ENCODE measurements at places on chromosomes 2 and 18.

DNA sequence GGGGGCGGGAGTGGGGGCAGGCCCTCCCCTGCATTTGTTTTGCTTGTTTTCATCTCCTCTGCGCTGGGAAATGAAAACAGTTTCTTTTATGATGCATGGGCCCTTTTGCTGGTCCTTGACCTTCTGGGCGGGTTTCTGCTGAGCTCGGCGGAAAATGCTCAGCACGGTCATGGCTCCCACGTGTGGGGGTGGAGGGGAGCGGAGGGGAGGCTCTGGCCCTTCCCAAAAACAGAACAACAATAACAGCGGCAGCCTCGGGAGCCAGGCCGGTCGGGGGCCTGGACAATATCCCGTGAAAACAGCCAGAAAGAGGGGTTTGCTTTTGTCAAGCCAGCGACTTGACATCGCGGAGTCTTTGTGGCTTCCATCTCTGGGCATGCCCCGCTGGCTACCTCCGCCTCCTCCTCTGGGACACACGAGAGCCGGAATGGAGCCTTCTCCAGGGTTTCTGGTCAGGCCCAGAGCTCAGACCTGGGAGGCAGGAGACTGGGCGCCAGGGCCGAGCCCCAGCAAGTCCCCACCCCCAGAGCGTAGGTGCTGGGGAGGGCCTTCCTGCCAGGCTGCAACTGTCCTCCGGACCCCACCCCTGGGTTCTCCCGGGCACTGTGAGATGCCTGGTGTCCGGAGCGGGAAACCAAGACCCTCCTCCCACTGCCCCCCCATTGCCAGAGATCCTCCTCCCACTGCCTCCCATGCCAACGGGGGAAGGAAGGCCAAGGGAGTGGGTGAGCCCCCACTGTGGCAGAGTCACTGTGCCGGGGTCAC lies 35.9 kb upstream of the SNED1 start:
- no peak for DNase-seq

- DNase-seq = no peak
These were observed 55.1 kb upstream of the IL1RL1 start for GRCh38 chr2:102256276-102256675.

DNA sequence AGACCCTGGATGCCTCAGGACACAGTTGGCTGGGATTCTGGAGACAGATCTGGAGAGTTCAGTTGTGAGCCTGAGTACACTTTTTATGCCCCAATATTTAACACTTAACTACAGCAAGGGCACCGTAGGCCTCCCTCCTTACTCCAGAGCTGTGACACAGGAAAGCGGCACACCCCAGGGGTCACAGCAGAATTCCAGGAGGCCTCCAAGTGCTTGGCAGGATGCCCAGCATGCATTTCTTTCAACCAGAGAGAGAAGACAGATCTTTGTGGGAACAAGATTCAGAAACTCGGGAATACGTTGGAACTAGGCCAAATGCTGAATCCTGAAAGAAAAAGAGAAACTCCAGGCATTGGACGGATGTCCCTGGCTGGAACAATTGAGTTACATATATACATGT lies 199.2 kb upstream of the NT5C1B start:
- no peak for DNase-seq

DNA sequence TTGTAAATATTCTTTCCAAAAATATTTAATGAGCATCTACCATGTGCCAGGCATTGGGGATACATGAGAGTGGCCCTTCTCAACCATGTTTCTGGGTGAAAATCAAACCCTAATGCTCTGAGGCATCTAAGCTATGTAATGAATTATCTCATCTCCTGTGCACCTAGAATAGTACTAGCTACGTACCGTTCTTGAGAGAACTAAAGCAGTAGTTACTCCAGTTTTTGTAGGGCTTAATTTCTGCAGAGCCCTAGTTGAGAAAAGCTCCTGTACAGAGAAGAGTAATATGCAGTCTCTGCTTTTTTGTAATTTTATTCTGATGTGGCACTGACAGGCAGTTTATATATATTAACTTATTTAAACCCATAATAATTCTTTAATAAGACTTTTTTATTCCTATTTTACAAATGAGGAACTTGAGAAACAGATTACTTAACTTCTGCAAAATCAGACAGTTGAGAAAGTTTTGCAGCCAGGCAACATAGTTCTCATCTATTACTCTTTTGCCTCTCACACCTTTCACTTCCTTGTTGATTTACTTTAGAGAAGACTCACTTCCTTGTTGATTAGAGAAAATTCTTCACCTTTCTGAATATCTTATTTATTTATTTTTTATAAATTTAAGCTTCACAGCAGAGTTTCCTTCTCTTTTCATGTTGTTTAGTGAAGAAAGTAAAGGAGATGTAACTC lies 3.1 kb downstream of the SPOPL start:
- no peak for DNase-seq

DNA sequence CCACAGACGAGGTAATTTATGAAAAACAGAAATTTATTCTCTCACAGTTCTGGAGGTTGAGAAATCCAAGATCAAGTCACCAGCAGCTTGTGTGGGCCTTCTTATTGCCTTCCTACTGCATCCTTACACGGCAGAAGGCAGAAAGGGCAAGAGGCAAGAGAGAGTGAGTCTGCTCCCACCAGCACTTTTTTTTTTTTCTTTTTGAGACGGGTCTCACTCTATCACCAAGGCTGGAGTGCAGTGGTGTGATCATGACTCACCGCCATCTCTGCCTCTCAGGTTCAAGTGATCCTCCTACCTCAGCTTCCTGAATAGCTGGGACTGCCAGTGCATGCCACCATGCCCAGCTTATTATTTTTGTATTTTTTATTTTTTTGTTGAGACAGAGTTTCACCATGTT lies 78.5 kb upstream of the HK2 start:
- DNase-seq = no peak

- no peak for DNase-seq
These were observed 15.4 kb downstream of the ZBTB7C start for GRCh38 chr18:48393776-48394175.

GRCh38 chr2:159427048-159427447 lies 140.5 kb upstream of the WDSUB1 start:
- no peak for DNase-seq

GRCh38 chr2:29697181-29697580 lies 224.2 kb downstream of the ALK start:
- DNase-seq = no peak

GRCh38 chr2:201639205-201639604 lies 4.1 kb downstream of the TMEM237 start:
- DNase-seq = no peak

- DNase-seq = no peak
These were observed 1109.2 kb downstream of the LRP1B start for GRCh38 chr2:141021611-141022010.

DNA sequence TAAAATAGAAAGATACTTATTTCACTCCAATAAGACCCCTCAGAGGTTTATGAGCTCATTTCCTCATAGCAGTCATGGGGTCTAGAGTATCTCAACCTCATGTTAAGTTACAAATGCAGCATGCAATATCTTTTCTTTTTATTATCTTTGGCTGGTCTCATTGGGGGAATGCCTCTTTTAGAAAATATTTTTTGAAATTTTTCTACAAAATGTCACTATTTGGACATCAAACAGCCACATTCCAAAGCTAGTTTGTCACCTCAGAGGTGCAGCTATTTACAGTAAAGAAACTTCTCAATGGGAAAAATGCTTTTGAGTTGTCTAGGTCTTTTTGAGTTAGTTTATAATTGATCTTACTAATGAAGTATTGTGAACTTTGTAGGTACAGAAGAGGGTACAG lies 370.7 kb upstream of the LRATD1 start:
- DNase-seq = no peak

- DNase-seq = no peak
These were observed 24.6 kb downstream of the PRKRA start for GRCh38 chr2:178426388-178426787.

GRCh38 chr2:172434821-172435605 lies 7.6 kb downstream of the ITGA6 start:
- DNase-seq = no peak

DNA sequence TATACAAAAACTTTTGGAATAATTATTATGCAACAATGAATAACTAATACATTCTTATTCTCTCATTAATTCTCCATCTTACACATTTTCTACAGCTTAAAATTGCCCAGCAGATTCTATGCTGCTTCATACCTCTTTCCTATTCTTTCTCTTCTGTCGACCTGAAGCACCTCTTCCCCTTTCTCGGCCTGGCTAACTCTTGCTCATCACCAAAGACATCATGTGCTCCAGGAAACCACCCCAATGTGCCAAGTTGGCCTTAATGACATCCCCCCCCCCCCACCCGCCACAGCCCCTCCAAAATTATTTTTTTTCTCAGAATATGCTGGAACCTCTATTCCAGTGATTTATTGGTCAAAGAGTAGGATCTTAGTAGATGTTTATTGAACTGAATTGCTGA lies 43.6 kb downstream of the ZNF521 start:
- DNase-seq = no peak

DNA sequence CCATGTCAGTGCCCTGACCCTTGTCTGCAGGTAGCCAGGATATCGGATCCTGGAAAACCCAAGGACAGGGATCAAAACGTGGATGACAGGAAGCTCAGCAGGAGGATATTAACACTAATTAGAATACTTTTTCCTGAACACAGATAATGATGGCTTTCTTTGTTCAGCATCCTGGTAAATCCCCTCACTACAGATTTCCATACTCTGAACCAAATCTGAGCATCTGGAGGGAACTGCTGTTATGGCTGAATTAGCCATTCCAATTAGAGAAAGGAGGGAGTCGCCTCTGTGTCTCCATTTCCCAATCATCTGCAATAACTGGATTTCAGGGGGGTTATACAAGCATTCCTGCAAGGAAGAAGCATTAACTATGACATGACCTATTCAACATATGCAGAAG lies 24.4 kb downstream of the CXCR4 start:
- no peak for DNase-seq

- DNase-seq = no peak
These were observed 108.5 kb downstream of the VAPA start for GRCh38 chr18:10022365-10022764.

DNA sequence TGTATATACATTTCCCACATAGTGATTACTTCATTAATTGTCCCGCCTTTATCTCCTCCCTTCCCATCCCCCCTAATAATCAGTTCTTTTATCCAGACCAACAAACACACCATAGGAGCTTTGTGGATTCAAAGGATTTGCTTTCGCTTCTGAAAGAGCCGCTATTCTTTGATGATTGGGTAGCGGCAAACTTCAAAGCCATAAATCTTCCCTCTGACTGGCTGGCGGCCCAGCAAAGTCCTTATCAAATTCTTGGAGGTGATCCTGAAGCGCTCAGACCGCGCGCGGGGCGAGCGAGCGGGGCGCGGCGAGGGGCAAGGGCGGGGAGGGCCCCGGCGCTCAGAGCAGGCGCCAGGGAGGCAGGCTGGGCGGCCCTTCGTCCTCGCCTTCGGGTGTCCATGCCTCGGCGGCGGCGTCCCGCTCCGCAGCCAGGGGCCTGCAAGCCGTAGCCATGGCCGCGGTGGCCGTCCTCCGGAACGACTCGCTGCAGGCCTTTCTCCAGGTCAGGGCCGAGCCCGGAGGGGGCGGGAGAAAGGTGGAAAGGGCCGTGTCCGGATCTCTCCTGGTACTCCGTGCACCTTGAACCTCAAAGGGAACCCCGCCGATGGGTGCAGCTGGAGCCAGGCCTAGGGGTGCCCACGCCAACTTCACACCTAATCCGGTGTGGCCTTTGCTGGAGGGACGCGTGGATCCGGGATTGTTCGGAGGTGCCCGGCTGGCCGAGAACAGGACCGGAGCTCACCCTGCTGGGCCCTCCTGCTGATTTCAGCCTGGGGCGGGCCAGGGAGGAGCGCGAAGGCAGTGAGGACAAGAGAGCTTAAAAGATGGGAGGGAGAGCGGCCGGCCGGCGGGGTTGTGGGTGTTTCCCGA lies at the start of gene SP5:
SP5 (plus strand) TSS at position 276 of the 870 bp plus-strand sequence; CDS start at position 452, 176 bp downstream.
- peak; percentile 11 for DNase-seq

DNA sequence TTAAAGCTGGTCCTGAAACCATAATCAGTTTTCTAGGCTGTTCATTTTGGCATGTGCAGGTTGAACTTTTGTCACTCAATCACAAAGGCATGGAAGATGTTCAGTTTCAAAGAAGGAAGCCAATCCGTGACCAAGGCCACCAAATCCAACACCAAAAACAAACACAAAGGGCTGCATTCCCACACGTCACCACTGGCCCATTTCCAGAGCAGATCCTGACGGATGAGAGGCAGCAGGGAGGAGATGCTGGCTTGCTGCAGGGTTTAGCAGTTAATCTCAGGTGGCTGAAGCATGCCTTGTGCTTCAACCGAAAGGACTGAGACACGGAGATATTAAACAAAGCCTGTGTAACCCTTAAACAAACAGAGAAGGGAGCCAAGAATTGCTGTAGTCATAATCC lies 191.9 kb upstream of the CTAGE1 start:
- DNase-seq = no peak

DNA sequence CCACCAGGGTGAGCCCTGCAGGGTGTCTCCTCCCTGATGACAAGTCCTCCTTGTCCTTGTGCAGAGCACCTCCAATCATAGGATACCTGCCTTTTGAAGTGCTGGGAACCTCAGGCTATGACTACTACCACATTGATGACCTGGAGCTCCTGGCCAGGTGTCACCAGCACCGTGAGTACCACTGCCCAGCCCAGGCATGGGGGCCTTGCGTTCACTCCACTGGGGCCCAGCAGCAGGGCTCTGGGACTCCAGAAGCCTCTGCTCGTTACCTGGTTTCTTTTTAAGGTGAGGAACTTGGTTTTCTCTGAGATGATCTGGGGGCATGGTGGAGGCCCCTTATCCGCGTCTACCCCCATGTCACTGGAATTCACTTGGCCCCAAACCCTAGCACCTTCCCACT lies 36.5 kb upstream of the RPL31 start:
- DNase-seq = no peak

DNA sequence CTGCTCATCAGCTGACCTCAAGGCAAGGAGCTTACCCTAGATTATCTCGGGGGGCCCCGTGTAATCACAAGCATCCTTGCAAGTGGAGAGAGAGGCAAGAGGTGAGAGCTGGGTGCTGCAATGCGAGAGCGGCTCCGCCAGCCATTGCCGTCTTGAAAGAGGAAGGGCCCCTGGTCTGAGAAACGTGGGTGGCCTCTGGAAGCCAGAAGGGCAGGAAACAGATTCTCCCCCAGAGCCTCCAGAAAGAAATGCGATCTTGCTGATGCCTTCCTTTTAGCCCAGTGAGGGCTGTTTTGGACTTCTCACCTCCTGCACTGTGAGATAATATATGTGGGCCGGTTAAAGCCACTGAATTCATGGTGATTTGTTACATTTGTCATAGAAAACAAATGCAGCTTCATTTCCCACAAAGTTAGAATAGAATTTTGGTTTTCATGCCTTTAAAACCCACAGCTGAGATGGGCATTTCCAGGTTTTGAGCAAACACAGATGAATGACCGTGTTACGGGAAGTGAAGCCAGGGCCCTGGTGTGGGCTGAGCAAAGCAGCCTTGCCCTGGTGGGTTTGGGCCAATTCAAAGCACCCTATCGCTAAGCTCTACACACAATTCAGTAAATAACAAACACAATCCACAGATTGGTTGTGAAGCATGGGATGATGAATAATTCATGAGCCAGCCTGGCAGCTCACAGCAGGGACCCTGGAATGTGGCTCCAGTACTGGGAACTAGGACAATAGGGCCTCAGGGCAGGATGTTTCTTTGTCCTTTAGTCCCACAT lies 319.9 kb upstream of the HS6ST1 start:
- DNase-seq = no peak
